Omental fat pad (tissue), 4 donors: ENCODE measurements at places on chromosomes 16 and 17.

GRCh38 chr17:71055128-71055527, 885.8 kb downstream of the KCNJ2 start:
- no peak for DNase-seq

DNA sequence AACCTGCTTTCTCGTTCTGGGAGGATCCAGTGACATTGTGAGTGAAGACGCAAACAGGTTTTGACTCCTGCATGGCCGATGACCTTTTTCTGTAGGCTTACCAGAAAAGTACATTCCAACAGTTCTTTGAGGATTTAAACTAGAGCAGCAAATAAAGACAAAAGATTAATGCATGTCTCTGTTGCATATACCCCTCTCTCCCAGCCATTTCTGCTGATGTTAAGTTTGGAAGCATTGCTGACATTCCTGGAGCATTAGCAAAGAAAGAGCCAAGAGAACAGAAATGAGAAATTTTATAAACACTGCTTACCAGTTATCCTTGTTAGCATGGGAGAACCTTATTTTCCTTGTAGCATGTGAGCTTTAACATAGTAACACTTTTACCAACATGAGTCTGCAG, 49.3 kb downstream of the SIAH1 start:
- no peak for DNase-seq

GRCh38 chr16:67563708-67564468, 1.6 kb downstream of the CTCF start:
- DNase-seq: no peak

GRCh38 chr17:56970974-56971373, 7.0 kb upstream of the SCPEP1 start:
- DNase-seq: no peak

DNA sequence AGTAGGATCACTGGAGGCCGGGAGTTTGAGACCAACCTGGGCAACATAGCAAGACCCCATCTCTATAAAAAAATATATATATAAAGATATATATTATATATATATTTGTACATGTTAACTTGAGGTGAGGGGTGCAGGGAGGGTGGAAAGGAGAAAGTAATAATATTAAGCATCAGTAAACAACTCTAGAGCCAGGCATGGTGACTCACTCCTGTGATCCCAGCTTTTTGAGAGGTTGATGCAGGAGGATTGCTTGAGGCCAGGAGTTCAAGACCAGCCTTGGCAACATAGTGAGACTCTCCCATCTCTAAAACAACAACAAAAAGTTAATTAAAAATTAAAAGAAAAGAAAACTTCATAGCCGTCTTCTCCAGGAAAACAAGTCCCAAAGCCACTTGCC, 61.7 kb upstream of the SMURF2 start:
- DNase-seq: no peak

DNA sequence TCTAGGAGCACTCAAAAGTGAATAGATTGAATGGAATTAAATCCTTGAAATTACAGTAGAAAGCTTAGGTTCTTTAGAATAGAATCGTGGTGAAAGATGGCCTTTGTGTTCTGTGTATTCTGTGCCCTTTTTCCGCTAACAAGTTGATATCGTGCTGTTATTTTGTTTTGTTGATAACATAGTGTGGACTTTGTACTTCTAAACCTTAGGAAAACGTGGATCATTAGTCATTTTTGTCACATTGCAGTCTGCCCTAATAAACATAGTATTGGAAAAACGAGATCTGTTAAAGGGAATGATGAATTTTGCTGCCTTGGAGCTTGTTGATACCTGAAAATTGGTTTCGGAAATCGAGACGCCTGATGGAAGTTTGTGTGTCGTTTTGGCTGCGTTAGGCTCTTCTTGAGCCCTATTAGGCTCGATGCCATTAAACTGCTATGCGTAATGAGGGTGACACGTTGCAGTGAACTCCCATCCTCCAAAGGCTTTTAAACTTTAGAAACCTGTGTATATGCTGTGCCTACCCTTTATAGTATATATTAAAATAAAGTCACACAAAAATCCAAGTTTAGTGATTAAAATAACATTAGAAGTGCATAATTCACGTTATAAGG, 145.7 kb downstream of the PRKCA start:
- no peak for DNase-seq

GRCh38 chr17:56131431-56131830, 21.8 kb upstream of the ANKFN1 start:
- DNase-seq: no peak

GRCh38 chr17:62343764-62344270, 36.5 kb upstream of the EFCAB3 start:
- DNase-seq: no peak

DNA sequence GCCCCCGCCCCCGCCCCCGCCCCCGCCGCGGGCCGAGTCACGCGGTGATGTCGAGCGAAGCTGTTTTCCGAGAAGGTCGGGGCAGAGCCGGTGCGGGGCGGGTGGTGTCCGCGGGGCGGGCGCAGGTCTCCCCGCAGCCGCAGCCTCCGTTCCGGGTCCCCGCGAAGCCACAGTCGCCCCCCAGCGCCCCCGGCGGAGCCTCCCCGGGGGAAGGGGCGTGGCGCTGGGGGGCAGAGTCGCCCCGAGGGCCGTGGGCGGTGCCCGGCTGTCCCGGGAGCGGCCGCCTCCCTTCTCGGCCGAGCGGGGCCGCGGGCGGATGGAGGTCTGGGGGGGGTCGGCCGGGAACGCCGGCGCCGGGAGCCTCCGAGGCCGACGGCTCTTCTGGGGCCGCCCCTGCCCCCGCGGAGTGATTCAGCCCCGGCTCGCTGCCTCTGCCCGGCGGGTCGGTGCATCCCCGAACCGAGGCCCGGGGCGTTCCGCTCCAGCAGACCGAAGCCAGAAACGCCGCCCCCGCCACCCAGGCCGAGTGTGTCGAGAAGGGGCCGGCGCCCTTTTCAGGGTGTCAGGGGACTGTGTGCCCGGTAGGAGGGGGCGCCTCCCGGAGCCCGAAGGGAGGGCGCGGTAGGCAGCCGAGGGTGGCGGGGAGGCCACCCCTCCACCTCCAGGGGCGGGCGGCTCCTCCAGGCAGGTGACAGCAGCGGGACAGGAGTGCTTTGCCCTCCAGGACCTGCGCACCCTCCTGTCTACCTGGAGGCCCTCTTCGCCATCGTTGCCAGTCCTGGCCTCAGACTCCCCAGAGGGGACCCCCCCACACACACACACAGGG, 1.7 kb downstream of the METRNL start:
- no peak for DNase-seq

GRCh38 chr17:58414596-58414997, 2.7 kb downstream of the RNF43 start:
- DNase-seq: no peak

- peak; percentile 77 for DNase-seq
Observed at GRCh38 chr17:77887464-77888241, 70.8 kb upstream of the TNRC6C start.

GRCh38 chr17:68566442-68566738, 34.8 kb downstream of the FAM20A start:
- no peak for DNase-seq

DNA sequence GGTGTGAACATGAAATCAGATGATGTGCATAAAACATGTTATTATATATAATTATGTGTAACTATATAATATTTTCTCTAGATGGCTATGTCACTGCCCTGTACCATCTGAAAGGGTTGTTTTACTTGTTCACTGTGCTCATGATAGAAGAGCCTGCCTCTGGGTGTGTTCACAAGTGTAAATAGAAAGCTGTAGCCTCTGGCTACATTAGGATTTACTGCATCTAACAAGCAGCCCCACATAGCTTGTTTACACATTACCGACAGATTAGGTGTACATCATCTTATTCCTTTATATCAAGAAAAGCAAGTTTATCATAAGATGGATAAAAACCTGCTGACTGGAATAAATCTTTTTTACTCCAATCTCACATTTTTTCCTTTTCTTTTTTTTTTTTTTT, 46.1 kb downstream of the CHD9 start:
- no peak for DNase-seq

GRCh38 chr16:67910158-67910557, 17.1 kb downstream of the PSKH1 start:
- no peak for DNase-seq

- no peak for DNase-seq
Observed at GRCh38 chr17:15918661-15919259, 26.2 kb upstream of the ADORA2B start.

- no peak for DNase-seq
Observed at GRCh38 chr16:31108794-31109558, 790 bp downstream of the BCKDK start.

DNA sequence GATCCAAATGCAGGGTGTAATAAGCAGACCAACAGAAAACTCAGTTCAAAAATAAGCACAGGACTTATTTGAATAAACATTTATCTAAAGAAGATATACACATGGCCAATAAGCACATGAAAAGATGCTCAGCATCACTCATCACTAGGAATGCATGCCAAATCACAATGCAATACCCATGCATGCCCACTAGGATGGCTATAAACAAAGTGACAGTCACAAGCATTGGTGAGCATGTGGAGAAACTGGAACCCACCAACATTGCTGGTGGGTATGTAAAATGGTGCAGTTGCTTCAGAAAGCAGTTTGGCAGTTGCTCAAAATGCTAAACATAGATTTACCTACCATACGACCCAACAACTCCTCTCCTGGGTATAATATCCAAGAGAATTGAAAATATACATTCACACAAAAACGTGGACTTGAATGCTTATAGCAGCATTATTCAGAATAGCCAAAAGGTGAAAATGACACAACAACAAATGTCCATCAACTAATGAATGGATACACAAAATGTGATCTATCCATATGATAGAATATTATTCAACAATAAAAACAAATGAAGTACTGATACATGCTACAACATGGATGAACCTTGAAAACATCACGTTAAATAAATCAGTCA, 20.1 kb downstream of the UBE2O start:
- DNase-seq: no peak

DNA sequence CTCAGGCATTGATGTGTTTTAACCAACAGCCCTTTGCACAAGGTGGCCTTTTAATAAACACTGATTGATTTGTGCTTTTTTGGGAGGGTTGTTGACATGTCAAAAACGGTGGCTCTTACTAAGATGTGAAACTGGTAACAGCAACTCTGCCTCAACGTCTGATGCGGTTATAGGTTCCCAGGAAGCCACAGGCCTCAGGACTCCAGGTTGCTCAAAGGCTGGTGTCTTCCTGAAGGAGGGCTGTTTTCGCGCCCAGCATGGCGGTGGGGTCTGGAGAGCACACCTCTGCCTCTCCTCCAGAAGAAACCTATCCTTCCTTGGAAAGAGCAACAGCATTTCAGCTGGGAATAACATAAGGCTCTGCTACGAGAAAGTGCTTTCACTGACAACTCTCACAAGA, 187.5 kb downstream of the IRF8 start:
- no peak for DNase-seq

DNA sequence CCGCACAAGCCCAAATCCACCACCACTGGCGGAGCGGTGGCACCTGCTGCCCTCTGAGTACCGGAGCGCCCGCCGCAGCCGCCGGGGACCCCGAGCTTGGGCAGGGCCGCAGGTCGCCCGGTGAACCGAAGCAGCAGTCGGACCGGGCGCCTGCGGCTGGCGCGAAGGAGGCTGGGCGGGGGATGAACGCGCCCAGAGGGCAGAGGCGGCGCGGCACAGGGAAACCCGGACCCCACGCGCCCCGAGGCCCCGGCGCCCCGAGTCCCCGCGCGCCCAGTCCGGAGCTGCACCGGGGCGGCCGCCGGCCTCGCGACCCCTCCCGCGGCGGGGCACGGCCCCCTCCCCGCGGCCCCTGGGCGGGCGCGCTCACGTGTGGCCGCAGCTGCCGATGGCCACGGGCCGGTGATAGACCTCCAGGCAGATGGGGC, 393 bp downstream of the RNF166 start:
- DNase-seq: no peak

GRCh38 chr17:60315650-60316049, 76.3 kb downstream of the USP32 start:
- no peak for DNase-seq

DNA sequence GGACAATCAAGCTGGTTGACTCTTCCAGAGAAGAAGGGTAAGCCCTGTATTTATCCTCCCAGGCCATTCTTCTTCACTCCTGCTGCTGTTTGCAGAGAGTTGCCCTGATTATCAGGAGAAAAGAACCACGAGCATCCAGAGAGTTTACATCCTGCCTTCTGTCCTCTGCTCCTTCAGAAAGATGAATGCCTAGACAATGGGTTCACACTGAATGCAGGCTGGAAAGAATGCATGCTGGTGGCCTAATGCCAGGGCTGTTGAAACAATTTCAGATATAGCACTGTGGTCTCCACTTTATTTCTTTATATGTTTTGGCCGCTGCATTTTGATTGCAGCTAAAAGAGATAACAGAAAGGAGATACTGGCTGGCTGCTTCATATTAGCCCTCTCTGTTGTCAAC, 21.2 kb upstream of the HAS3 start:
- no peak for DNase-seq

DNA sequence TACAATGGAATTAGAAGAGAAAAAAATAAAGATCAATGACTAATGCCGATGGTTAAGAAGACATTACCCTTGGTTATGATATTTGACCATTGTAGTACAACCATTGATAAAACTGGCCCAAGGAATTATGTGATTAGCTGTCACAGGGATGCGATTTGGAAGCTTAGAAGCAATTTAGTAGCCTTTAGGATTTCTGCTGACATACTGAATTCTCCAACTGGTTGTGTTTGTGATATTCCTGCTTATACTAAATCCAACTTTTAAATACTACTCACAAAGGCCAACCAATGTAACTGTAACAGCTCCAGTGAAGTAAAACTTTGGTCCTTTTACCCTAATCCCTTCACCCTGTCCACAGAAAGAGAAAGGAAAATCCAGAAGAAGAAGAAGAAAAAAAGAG, 31.4 kb upstream of the ABCA6 start:
- DNase-seq: no peak

- DNase-seq: no peak
Observed at GRCh38 chr16:87420026-87421002, 28.2 kb downstream of the MAP1LC3B start.

- DNase-seq: no peak
Observed at GRCh38 chr17:15650741-15651582, 31.5 kb upstream of the FBXW10B start.

DNA sequence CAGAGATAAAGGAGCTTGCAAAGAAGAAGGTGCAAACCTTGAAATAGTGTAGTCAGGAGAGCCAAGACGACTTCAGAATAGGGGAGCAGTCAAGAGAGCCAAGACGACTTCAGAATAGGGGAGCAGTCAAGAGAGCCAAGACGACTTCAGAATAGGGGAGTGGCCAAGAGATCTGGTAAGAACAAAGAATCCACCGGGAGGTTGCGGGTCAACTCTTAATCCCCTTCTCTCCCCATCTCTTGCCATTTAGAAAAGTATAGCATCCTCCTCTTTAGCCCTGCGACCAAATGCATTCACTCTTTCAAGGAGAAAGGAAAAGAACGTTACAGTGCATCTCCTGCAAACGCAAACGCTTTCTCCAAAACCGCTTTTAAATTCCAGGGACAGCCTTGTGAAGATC, 713 bp downstream of the KNOP1 start:
- DNase-seq: no peak

- peak; percentile 27 for DNase-seq
Observed at GRCh38 chr16:66502020-66502913, 47.7 kb downstream of the TK2 start.
